ENCODE measurements at places on chromosomes 3 and 15.

- no peak for DNase-seq
Observed at GRCh38 chr15:50810128-50810527, 44.6 kb upstream of the SPPL2A start.

DNA sequence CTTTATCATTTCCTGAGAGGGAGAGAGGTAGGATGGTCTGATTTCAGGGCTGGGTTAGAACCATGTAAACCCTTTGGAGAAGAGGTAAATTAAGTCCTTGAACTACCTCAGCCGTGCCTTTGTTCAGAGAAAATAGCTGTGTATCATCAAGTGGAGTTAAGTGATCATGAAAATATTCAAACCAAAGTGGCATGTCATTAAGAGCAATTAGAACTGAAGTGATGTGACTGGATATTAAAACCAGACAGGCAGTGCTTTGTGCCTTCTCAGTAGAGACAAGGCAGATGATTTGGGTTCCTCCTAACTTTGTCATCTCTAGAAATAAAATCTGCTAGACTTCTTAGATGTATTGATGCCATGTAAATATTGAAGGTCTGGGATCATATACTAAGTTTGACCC lies 171.5 kb downstream of the IL5RA start:
- no peak for DNase-seq

GRCh38 chr15:51879555-51879954 lies 50.1 kb downstream of the TMOD3 start:
- peak; percentile 3 for DNase-seq

GRCh38 chr3:40086890-40087883 lies 222.3 kb upstream of the EIF1B start:
- no peak for DNase-seq

DNA sequence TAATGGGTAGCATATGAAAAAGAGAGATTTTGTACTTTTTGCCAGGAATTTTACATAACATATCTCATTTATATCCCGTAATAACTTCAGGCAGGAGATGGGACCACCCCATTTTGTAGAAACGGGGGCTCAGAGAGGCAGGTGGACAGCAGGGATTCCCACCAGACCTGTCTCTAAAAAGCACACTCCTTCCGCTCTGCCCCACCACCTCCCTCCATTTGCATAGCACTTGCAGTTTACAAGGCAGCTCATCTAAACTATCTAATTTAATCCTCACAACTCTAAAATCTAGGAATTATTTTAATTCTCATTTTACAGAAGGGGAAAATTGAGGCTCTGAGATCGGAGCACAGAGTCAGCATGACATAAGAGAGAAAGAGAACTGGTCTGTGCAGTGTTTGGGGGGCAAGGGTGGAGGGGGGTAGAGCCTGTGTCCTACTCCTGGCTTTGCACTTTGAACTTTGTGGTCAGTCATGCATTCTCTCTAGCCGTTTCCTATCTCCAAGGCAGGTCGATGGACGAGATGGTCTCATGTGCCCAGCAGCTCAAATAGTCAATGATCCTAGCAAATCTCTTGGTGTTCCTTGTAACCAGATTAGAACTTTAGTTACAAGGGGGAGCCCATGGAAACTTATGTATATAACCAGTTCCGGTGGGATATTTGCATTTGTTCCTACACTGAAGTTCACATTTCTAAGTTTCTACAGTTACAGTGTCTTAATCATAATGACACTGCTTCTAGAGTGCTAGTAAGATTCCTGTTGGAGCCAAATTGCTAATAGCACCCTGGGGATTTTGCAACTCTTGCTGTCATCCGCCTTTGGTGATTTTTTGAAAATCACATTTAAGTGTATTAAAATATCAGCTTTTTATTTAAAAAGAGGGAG lies 18.6 kb downstream of the CRYGS start:
- no peak for DNase-seq

- no peak for DNase-seq
Observed at GRCh38 chr3:112350018-112350810, 17.3 kb downstream of the CD200 start.

DNA sequence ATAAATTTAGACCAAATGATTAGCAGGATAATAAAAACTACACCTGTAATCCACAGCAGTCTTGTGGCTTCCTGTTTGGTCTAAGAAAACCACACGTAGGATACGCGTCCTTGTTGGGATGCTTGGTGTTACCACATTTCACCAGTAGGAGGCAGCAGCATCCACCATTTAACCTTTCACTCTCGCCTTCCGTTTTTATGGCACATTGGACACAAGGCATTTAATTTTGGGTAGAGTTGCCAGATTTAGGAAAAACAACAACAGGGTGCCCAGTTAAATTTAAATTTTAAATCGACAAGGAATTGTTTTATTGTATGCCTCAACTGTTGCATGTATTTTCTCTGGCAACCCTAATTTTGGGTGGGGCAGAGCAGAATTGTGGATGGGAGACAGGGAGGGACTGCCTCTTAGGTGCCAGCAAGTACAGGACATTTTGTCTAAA lies 6.3 kb downstream of the LRRC31 start:
- peak; percentile 20 for DNase-seq

DNA sequence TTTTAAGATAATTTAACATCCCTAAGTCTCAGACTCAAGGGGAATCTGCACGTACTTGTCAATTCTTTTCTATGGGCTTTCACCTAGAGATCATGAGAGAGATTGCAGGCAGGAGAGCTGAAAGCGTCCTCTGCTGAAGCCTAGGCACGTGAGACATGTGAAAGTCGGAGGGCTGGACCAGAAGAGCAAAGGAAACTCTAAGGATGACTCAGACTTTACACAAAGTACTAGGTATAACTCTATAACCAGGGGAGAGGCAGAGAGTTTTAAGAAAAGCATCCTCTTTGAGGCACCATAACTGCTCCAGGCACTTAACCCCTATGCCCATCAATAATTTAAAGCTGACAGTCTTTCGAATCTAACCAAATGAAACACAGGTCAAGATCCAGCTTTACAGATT lies 436.6 kb downstream of the VGLL3 start:
- no peak for DNase-seq

DNA sequence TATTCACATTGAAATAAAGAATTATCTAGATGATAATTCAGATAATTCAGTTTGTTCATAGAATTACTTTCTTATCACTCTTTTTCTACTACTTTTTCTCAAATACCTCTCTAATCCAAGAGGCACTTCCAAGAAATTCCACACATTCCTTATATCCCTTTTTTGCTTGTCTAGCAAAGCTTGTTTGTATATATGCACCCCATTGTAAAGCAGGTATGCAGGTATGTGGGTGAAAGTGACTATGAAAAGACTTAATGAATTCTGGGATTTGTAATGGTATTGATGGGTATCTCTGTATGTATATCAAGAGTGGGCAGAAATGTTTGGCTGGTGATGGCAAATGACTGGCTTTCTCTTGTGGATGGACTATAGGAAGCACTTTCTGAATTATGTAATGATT lies 94.1 kb upstream of the FGF7 start:
- DNase-seq = no peak

GRCh38 chr3:168218600-168218999 lies 122.9 kb upstream of the GOLIM4 start:
- DNase-seq = no peak

DNA sequence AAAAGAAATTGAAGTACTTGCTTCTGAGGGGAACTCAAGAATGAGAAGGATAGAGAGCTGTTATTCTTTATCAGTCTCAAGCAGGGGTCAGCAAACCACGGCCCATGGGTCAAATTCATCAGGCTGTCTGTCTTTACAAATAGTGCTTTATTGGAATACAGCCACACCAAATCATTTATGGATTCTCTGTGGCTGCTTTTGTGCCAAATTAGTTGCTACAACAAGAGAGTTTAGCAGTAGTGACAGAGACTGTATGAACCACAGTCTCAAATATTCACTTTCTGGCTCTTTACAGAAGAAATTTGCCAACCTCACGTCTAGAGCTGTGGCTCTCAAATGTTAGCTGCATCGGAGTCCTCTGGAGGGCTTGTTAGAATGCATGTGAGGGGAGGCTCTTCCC lies 258.0 kb upstream of the RARB start:
- no peak for DNase-seq

- DNase-seq = no peak
Observed at GRCh38 chr3:66239513-66240123, 18.8 kb downstream of the SLC25A26 start.

DNA sequence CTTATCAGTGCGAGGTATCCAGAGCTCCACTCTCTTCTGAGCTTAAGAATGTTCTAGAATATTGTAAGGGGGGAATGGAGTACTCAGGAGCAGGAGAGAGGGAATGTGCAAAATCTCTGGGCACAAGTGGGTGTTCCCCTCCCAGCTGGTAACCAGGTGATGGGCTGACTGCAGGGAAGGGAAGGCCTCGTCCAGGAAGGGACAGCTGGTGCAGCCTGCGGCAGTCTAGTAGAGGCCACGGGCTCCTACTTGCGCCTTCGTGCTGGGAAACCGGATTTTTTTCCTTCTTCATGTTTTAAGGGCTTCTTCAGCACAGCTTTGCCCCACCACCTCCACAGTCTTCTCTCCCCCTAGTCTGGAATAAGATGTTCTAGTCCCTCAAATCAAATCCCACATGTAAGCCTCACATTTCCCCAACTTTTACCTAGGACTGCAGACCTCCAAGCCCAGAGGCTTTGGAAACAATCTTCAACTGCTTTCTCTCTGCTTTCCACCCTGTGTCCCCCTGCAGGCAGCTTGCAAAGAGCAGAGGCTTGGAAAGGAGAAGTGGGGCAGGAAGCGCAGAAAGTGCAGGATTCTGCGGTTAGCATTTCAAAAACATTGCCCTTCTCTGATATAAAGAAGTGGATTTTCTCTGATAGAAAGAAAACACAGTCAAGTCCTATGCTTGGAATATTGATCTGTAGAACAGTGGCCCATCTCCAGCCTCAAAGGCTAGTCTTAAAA lies 11.9 kb upstream of the CGNL1 start:
- no peak for DNase-seq

GRCh38 chr3:142228964-142229363 lies 3.6 kb upstream of the GK5 start:
- DNase-seq = no peak

DNA sequence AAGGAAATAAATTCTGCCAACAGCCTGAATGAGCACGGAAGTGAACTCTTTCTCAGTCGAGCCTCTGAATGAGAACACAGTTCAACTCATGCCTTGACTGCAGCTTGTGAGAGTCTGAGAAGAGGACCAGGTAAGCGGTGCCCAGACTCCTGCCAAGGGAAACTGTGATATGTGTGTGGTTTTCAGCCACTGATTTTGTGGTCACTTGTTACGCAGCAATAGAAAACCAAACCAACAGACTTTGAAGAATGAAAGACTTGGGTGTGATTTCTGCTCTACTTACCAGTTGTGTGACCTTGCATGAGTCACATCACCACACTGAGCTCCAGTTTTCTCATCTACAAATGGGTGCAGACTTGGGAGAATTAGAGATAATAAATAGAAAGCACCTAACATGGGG lies 30.6 kb upstream of the FAM107A start:
- no peak for DNase-seq

- DNase-seq = no peak
Observed at GRCh38 chr3:15527031-15527459, 5.5 kb upstream of the COLQ start.

- no peak for DNase-seq
Observed at GRCh38 chr3:140342668-140343067, 335.2 kb upstream of the TRIM42 start.

- no peak for DNase-seq
Observed at GRCh38 chr15:22916606-22917350, 63.4 kb downstream of the CYFIP1 start.

DNA sequence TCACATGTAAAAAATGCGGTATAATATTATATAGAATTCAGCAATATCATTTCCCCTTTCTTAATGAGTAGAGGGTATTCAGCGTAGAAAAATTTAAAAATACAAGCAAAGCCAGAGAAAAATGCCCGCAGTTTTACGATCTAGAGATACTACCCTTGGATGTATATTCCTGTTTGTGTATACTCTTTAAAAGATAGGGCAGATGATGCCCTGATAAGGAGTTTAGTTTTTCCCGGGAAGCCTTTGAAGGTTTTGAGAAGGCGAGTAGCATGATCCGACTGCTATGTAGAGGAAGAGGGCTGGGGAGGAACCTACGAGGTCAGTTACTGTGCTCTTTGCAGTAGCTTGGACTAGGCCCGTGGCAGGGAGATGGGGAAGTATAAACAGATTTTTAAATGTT lies 1.2 kb downstream of the YEATS2 start:
- no peak for DNase-seq

DNA sequence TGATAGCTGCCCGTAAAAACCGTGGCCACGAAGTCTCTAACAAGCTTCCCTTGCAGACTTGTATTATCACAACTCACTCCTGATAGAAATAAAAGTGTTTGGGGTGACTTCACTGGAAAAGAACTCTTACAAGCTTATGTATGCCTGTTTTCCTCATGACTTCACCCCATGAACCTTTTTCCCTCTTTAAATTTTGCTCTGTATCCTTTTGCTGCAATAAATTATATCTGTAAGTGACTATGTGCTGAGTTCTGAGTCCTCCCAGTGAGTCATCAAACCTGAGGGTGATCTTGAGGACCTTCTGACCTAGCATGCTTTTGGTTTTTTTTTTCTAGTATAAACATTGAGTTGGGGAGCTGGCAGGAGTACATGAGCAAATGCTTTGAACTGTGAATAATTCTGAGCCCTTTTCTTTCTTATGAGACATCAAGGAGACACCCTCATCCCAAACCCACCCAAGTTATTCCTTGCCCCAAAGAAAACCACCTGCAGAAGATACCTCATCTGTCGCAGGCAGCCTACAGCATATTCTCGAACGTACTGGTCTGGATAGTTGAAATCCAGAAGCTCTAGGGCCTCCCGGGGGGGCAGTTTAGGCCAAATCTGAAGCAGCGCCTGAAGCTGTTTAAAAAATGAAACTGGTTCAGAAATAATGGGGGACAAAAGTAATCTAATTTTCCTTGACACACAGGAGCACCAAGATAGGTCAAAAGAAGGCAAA lies 85.9 kb downstream of the FAIM start:
- DNase-seq = no peak

GRCh38 chr3:66317750-66318376 lies 97.1 kb downstream of the SLC25A26 start:
- no peak for DNase-seq

GRCh38 chr15:91408476-91409076 lies 308.5 kb downstream of the SV2B start:
- no peak for DNase-seq

- no peak for DNase-seq
Observed at GRCh38 chr3:52453496-52454249, at the start of gene TNNC1. TNNC1 (minus strand) TSS chr3:52454041; CDS start chr3:52454015, 26 bp downstream.

DNA sequence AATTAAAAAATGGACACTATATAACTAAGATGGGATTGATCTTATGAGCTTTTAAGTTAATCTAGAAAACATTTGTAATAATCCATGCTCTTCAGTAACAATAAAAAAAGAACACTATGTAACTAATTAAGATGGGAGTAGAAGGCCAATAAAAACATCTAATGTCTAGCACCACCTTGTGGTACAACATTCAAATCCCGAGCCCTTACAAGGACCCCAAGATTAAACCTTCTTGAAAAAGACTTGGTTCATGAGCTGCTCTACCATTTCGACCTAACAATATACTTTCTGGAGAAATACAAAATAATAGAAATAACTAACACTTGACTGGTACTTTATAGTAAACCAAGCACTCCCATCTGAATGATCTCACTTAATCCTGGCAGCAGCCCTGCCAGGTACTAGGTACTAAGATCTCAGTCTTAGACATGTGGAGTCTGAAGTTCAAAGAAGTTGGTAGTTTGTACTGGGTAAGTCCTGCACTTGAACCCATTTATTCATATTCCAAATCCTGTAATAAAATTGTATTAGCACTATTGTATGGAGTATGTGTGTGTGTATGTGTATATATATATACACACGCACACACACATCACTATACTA lies 21.8 kb downstream of the METTL6 start:
- peak; percentile 46 for DNase-seq

Measured in pulmonary artery endothelial cell (primary cell).